NCI-H1105 (cell line): ENCODE measurements at places on chromosomes 2 and 18.
A peak's percentile ranks its signal among the peaks of the same experiment; 100 is the strongest.

DNA sequence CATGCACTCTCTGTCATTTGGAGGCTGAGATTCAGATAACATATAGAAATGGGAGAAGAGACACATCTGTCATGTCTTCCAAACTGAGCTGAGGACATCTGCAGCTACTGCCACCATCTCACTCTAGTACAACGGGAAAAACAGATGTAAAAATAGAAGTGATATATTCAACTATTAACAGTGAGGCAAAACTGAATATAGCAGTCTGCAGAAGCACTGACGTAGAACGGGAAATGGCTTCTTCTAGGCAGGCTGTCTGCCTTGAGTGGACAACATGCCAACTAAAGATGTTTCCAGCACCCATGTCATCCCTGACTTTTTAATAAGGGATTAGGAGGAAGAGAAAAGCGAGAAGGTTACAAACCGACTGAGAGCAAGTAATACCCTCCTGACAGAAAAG lies 51.6 kb downstream of the MRPL33 start:
- DNase-seq = no peak

GRCh38 chr2:168639441-168639898 lies 163.0 kb upstream of the NOSTRIN start:
- DNase-seq = no peak

DNA sequence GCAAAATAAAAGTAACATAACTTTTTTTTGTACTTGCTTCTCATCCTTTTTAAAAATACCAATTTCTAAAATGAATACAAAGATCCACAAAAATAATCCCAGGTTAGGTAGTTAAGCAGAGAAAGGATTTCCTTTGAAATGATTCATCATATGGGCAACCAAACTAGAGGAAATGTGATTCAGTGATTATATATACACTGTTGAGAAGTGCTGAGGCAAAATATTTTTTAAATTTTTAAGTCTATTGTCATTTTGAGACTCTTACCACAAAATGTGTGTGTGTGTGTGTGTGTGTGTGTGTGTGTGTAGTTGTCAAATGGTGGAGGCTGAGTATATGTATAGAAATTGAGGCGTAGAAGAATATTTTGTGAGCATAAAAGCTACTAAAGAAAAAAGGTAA lies 1075.3 kb downstream of the LRP1B start:
- no peak for DNase-seq

DNA sequence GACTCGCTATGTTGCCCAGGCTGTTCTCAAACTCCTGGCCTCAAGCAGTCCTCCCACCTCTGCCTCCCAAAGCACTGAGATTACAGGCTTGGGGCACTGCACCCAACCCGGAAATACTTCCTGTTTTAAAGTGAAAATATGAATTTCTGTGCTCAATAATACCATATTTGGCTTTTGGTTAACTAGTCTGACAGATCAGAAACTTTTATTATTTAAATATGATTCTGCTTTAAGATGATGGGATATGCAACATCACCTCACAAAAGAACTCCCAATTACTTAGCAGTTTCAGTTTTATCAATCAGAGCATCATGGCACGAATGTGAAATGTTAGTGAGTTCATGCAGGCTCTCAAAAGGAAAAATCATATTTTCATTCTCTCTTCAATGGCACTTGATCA lies 120.6 kb downstream of the PTRHD1 start:
- DNase-seq = no peak

DNA sequence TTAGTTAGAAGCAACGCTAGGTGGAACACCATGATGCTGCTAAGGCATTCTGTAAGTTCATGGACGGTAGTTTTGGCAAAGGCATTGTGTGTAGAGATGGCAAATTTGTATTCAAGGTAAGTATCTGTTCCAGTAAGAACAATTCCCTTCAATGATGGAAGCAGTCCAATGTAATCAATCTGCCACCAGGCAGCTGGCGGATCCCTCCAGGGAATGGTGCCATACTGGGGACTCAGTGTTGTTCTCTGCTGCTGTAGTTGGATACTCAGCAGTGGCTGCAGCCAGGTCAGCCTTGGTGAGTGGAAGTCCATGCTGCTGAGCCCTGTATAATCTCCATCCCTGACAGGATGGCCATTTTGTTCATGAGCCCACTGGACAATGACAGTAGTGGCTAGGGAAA lies 62.8 kb downstream of the ARL6IP6 start:
- DNase-seq = no peak

DNA sequence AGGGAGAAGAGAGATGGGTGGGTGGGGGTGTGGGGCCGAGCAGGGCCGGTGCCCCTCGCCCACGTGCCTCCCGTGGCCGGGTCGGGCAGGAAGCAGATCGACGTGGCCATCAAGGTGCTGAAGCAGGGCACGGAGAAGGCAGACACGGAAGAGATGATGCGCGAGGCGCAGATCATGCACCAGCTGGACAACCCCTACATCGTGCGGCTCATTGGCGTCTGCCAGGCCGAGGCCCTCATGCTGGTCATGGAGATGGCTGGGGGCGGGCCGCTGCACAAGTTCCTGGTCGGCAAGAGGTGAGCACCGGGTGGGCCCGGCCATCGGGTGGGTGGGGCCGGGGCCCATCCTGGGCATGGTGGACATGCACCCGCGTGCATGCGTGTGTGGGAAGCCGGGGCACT lies 21.8 kb downstream of the ZAP70 start:
- DNase-seq = no peak

DNA sequence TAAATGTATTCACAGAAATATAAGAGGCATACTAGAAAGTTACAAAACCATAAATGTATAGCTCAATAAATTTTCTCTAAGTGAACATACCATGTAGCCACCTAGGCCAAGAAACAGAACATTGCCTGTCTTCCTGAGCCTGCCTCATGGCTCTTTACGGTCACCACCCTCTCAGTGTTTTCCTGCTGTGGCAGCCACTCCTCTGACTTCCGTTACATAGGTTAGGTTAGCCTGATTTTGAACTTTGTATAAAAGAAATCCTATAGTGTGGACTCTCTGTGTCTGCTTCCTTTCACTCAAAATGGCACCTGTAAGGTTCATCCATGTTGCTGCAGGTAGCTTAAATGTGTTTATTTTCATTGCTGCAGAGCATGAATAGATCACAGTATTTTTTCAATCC lies 11.6 kb upstream of the ST3GAL5 start:
- DNase-seq = no peak

DNA sequence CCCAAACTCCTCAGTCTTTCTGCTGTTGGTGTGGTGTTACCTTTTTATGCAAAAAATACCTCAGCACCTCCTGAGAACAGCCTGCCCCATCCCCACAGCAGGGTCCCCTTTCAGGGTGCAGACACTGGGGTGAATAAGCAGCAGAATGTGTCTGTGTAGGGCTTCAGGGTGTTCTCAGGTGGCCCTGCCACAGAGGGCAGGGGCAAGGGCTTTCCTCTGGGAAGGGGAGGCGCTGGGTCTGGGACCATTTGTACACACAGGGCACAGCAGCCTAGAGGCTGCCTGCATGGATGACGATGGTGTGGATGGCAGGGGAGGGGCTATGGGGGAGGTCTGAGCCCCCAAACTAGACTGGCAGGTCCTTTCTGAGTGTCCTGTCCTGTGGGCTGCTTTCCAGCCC lies 2.6 kb downstream of the HAAO start:
- no peak for DNase-seq

- DNase-seq = no peak
Observed at GRCh38 chr2:241965931-241966412, 96.4 kb downstream of the RTP5 start.

DNA sequence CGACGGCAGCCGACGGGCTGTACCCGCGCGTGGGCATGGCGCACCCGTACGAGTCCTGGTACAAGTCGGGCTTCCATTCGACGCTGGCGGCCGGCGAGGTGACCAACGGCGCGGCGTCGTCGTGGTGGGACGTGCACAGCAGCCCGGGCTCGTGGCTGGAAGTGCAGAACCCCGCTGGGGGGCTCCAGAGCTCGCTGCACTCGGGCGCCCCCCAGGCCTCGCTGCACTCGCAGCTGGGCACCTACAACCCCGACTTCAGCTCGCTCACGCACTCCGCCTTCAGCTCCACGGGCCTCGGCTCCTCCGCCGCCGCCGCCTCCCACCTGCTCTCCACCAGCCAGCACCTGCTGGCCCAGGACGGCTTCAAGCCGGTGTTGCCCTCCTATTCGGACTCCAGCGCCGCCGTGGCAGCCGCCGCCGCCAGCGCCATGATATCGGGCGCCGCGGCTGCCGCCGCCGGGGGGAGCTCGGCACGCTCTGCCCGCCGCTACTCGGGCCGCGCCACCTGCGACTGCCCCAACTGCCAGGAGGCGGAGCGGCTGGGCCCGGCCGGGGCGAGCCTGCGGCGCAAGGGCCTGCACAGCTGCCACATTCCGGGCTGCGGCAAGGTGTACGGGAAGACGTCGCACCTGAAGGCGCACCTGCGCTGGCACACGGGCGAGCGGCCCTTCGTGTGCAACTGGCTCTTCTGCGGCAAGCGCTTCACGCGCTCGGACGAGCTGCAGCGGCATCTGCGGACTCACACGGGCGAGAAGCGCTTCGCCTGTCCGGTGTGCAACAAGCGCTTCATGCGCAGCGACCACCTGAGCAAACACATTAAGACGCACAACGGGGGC lies 2.0 kb downstream of the SP9 start:
- peak; percentile 47 for DNase-seq

- no peak for DNase-seq
Observed at GRCh38 chr2:64142741-64143168, 1.5 kb downstream of the PELI1 start.

GRCh38 chr2:160401895-160402294 lies 91.7 kb downstream of the RBMS1 start:
- no peak for DNase-seq

DNA sequence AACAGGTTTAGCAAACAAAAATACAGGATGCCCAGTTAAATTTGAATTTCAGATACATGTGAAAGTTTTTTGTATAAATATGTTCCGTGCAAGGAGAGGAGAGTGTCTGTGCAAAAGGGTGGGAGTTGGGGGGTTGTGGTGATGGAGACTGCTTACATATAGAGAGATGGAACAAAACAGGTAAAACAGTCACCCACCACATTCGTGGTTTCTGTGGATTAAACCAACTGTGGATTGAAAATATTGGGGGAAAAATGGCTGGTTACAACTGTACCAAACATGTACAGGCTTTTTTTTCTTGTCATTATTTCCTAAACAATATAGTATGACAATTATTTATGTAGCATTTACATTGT lies 245.7 kb downstream of the TNS1 start:
- DNase-seq = no peak
